Kidney tubule cell (primary cell): ENCODE measurements at places on chromosomes 5 and 9.

DNA sequence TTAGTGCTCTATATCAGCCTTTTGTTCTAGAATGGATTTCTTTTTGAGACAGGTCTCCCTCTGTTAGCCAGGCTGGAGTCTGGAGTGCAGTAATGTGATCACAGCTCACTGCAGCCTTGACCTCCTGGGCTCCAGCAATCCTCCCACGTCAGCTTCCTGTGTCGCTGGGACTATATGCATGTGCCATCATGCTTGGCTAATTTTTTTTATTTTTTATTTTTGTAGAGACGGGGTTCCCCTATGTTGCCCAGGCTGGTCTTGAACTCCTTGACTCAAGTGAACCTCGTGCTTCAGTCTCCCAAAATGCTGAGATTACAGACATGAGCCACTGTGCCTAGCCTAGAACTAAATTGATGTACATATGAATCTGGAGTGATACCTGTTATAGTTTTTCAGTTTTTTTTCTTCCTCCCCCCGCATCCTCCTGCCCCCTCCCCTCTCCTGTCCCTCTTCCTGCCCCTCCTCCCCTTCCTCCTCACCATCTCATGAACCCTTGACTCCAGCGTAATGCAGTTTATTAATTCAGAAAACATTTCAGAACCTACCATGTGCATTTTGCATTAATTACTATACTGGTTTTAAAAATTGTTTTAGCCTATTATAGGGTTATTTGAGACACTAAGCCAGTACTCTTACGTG lies 37.4 kb upstream of the TNFAIP8 start:
- DNase-seq = peak; percentile 57

GRCh38 chr9:92711146-92711545 lies 41.2 kb upstream of the IPPK start:
- no peak for DNase-seq

DNA sequence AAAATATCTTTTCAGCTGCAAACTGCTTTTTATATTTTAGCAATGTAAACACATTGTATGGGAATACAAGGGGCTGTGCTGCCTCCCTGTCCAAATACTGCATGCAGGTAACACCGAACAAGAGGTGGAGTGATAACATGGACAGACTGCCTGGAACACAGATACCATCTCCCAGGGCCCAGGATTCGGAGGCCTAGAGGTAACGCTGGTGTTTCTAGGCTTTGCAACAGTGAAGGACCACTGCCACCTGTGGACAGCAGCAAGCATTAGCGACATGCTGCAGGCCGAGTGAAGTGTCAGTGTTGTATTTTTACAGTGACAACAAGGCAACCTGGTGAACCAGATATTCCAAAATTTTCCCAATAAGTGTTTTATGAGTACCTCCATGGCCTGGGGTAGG lies 379.1 kb downstream of the DMRT2 start:
- peak; percentile 20 for DNase-seq

DNA sequence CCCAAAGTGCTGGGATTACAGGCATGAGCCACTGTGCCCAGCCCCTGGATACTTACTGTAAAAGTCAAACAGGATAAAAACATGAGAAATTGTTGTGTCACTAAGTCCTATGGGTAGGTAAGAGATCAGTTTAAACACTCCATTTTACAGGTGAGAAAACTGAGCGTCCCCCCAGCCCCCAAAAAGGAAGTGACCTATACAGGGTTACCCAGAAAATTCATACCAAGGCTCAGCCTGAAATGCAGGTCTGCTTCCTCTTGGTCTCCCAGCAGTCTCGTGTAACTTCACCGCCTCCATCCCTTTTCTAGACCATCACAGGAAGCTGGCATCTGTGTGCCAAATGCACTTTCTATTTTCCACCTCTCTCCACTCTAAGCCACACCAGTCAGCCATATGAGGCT lies 57.2 kb downstream of the TMOD1 start:
- DNase-seq = no peak

- DNase-seq = no peak
Measured at GRCh38 chr5:1255081-1255561, 29.9 kb downstream of the SLC6A18 start.

- no peak for DNase-seq
Measured at GRCh38 chr5:69374911-69375446, 5.4 kb downstream of the RAD17 start.

- peak; percentile 40 for DNase-seq
Measured at GRCh38 chr5:119363936-119364335, 8.1 kb downstream of the TNFAIP8 start.

DNA sequence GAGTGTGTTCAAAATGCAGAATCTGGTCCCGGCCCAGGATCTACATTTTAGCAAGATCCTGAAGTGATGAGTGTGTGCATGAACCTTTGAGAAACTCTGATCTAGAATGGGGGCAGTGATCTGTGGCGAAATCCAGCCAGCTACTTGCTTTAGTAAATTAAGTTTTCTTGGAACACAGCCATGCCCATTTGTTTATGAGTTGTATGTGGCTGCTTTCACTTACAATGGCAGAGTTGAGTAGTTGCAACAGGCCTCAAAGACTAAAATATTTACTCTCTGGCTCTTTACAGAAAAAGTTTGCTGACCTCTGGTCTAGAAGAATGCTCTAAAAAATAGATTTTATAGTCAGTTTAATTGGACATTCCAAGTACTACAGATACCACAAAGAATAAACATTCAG lies 588.3 kb downstream of the BNC2 start:
- peak; percentile 45 for DNase-seq

DNA sequence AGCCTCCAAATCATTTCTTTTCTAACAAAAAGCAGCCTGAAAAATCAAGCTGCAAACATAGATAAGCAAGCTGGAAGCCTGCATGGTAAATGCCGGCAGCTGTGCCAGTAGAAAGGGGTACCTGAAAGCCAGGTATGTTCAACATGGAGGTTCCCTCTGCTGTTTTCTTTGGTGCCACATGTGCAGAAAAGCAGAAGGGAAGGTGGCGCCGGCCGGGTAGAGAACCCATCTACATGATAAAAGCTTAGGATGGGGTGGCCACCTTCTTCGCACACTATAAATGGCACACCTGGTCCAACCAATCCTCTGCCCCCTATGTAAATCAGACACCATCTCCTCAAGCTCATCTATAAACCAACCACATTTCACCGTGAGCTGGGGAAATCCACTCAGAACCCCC lies 268.9 kb upstream of the IRX2 start:
- no peak for DNase-seq

- DNase-seq = no peak
Measured at GRCh38 chr5:151101746-151102145, 20.9 kb upstream of the TNIP1 start.

DNA sequence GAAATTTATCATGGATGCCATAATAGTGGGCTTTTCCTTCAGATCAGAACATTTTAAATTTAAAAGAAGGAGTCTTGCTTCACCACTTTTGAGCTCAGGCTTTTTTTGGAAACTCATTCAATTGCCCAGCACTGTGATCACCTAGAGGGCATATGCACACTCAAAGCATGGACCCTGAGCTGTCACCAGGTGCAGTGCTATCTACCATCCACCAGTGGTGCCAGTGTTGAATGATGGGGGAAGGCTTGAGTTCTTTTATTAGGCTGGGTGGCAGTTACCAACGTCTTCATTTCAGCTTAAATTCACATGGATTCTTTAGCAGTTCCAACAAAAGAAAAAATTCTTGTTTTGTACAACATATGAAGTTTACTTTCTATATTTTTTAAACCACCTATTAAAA lies 164.1 kb downstream of the CFAP90 start:
- DNase-seq = no peak

DNA sequence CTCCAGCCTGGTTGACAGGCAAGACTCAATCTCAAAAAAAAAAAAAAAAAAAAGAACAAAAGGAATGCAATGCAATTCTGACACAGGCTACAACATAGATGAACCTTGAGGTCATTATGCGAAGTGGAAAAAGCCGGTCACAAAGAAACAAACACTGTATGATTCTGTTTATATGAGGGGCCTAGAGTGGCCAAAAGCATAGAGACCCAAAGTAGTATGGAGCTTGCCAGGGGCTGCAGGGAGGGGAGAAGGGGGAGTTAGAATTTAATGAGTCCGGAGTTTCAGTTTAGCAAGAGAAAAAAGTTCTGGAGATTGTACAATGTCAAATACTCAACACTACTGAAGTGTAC lies 33.2 kb upstream of the ASS1 start:
- DNase-seq = no peak

GRCh38 chr5:146791471-146791870 lies 87.1 kb downstream of the PPP2R2B start:
- DNase-seq = no peak

GRCh38 chr5:96816991-96817390 lies 9.2 kb upstream of the ERAP1 start:
- DNase-seq = no peak

DNA sequence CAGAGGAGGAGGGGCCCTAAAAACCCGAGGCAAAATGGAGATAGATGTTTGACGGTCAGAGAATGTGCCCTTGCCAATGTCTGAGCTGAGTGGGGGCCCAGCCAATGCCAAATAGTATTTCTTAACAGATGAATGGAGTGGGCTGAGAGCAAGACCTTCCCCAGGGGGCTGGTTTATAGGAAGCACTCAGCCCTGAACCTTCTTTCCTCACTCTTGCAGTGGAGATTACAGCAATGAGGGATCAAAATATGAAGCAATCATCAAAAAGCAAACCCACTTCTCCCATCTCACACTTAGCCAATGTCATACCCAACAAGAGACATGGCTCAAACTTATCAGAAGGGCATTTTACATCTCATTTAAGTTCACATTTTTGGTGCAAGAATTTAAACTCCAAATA lies 350.3 kb downstream of the GADD45G start:
- no peak for DNase-seq

GRCh38 chr9:87813119-87813463 lies 69.6 kb upstream of the SPATA31E1 start:
- DNase-seq = no peak

GRCh38 chr5:53481159-53481886 lies 894 bp downstream of the FST start:
- DNase-seq = no peak

DNA sequence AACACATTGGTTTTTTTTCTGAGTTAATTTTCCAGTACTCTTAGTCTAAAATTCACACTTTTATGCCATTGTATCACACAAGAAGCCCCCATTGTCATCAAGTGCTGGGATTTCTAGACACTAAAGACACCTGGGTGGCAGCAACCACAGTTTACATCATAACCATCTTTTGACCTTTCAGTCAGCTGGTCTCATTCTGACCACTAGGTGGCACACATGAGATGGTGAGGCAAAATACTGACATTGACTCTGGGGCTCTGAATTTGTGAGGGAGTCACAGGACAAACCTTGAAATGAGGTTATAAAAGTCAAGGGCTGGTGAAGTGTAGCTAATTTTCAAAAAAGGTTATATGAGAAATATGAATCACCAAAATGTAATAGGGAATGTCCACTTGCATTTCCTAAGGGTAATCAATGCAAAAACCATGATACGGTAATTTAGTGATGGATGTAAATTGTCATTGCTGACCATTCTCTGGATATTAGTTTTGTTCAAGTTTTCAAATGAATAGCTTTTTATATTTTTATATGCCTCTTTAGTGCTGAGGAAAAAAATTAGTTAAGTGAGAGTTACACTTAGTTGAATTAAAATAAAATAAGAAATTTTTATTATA lies 229.4 kb downstream of the DMAC1 start:
- DNase-seq = peak; percentile 65

- no peak for DNase-seq
Measured at GRCh38 chr9:18056993-18057369, 417.0 kb upstream of the ADAMTSL1 start.

DNA sequence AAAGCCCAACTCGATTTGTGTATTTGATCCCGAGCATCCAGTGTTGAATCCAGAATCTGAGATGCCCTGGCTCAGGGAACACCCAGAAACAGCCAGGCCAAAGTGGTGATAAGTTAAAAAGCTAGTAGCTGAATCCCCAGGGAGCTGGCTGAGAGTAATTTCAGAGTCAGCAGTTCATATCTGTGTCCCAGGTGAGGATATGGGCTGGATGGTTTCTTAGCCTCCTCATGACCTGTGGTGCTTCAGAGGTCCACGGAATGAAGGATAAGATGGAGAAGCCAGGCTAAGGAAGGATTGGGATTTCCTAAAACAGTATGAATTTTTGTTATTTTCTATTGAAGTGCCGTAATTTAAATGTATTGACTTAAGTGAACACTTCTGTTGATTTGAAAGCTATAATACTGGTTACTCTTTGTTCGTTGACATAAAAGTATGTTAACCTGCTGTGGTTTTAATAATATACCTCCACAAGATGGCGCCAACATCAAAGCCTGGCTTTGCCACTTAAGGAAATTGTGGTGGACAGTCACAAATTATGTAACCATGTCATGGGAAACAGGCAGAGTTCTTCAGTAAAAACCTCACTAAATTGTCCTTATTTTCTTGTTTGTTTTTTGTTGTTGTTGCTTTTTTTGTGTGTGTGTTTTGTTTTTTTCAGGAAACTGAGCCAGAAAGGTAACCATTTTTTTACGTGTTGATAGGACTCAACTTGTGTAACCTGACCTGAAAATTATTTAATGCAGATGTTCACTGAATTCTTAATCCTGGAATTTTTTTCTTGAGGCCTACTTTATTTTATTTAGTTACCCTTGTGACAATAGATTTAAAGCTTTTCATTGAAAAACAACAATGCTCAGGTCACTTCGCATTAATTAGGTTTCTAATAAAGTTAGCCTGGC lies 11.4 kb downstream of the MTAP start:
- DNase-seq = peak; percentile 83

- no peak for DNase-seq
Measured at GRCh38 chr5:40987349-40987748, 78.1 kb downstream of the C7 start.

GRCh38 chr5:165521816-165522610 lies 2016.6 kb downstream of the MAT2B start:
- no peak for DNase-seq

- peak; percentile 64 for DNase-seq
Measured at GRCh38 chr5:14168144-14168792, 25.1 kb downstream of the TRIO start.

GRCh38 chr5:138789771-138790242 lies 36.6 kb downstream of the CTNNA1 start:
- peak; percentile 27 for DNase-seq

DNA sequence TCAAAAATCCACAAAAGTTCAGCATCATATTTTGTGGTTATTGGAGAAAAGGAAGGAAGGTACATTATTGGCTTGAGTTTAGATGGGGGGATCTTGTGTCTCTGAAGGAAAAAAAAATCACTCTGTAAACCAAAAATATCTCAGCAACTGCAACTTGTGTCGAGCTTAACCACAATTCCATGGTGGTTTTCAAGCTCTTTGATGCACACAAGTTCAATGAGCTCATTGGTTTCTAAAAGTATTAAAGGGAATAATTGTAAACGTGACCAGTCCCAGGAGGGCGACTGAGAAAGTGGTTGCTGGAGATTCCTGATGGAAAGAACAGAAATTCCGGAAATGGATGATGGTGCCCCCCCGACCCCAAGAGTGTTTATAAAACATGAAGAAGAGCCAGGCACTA lies 173.8 kb downstream of the PSAT1 start:
- no peak for DNase-seq

DNA sequence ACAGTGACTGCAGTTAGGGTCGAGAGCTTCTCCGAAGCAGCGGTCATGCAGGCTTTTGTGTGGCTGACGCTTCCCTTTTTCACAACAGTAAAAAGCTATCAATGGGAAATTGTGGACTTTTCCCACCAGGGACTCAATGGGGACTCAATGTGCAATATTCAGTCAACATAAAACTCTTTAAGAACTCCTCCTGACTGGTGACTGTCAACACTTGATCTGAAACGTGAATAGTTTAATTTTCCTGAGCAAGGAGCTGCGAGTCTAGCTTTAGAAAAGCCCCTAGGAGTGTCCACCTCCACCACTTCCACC lies 28.7 kb downstream of the EXOC3 start:
- DNase-seq = no peak
